Naive thymus-derived CD8-positive, alpha-beta T cell (primary cell): ENCODE measurements at places on chromosomes 11 and 22. TPM values are rescaled to one million over a fixed set of nuclear protein-coding genes. Genes with fewer than 3 reads are reported as not detected.

Gene OR52J3
- not detected for polyA plus RNA-seq

Gene PGA5
- not detected for polyA plus RNA-seq

Gene CST6
- polyA plus RNA-seq, result not detected

Gene JHY
- 3.4 TPM for polyA plus RNA-seq

Gene NKAPD1
- 10.0 TPM for polyA plus RNA-seq

Gene FXYD2
- 61.6 TPM for polyA plus RNA-seq

- no peak for DNase-seq
Observed at GRCh38 chr22:46107753-46108563, 42.4 kb upstream of the PPARA start.

- DNase-seq, result no peak
Observed at GRCh38 chr11:61046833-61047232, 55.5 kb upstream of the CD5 start.

GRCh38 chr11:39425226-39425625 is 2034.2 kb downstream of the LRRC4C start:
- DNase-seq, result no peak

GRCh38 chr22:49934891-49935557 is 16.6 kb downstream of the CRELD2 start:
- DNase-seq, result peak; percentile 90

DNA sequence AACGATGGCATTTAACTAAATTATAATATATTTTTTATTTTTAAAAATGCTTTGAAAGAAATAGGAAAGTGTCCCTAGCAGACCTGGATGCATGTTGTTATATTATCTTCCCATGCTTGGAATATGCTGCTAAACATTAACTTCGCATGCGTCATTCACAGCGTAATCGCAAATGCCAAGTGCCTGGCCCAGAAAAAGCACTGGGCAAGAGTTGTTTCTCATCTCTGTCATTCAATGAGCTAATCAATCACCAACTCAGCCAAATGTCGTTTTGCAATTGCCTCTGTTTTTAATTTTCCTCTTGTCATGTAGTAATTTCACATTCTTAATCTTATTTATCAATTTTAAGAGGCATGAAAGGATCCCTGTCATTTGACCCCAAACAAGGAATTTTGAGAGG is 1421.9 kb downstream of the BRD1 start:
- no peak for DNase-seq

DNA sequence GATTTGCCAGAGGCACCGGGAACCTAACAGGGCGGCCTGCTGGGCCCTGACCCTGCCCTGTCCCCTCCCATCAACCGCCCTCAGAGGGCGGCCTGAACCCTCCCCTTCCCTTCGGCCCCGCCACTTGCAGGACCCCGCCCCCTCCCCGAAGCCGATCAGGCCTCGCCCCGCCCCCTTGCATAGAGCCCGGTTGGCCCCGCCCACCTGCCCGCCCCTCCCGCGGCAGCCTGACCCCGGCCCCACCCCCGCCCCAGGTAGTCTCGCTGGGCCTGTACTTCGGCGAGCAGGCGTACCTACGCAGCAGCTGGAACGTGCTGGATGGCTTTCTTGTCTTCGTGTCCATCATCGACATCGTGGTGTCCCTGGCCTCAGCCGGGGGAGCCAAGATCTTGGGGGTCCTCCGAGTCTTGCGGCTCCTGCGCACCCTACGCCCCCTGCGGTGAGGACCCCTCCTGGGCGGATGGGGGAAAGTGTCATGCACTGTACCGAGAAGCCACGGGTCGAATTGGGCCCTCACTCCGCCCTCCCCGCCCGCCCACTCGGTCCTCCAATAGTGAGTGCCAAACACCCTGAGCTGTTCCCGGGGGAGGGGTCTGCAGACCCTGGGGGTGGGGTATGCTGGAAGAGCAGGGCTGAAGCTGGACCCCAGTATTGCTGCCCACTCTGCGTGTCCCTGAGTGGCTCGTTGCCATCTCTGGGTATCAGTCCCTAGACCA is 94.1 kb downstream of the CACNA1I start:
- peak; percentile 25 for DNase-seq

- DNase-seq, result no peak
Observed at GRCh38 chr22:38035530-38035885, 21.7 kb upstream of the PICK1 start.

- no peak for DNase-seq
Observed at GRCh38 chr11:117972629-117973502, 13.3 kb upstream of the IL10RA start.

DNA sequence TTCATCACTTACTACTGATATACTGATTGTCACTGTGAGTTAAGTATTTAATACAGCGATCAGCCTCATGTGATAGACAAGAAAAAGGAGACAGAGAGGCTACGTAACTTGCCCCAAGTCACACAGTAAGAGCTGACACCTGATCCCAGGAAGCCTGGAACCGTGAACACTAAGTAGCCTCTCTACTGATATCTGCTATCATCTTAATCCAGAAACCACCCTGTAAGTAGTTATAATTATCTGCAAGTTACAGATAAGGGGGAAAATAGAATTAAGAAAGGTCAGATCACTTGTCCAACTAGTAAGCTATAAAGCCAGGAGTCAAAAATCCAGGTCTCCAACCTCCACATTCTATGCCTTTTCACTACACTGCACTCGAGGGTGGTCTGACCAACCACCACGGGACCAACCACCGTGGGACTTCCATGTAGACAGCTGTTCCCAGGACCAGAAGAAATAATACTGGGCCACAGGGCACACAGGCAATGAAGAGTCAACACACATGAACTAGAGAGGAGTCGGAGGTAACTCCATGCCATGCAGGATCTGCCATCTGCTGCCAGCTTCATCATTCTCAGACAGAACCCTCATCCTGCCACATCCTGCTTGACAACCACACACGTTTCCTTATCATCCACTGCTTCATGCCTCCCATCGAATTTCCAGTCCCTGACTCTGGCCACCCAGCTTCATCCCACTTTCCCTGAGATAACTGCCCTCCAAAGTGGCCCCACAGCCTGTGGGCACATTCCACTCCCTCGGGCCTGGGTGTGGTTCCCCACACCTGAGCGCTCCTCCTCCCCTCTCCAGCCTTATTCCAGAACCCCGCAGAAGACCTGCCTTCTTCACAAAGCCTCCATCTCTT is 58.6 kb downstream of the MICAL3 start:
- DNase-seq, result no peak

DNA sequence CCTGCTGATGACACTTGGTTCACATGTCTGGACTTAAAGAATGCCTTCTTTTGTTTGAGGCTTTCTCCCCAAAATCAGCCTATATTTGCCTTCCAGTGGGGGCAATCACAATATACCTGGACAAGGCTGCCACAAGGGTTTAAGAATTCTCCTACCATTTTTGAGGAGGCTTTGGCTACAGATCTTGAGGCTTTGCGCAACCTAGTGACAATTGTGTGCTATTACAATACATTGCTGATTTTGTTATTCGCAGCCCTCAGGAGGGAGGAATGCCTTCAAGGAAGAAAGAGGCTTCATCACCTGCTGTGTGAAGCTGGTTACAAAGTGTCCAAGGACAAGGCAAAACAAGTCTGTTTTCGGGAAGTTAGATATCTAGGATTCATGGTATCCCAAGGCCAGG is 50.8 kb upstream of the OR4C15 start:
- DNase-seq, result no peak

- no peak for DNase-seq
Observed at GRCh38 chr22:49628391-49629260, 199.0 kb downstream of the BRD1 start.

- no peak for DNase-seq
Observed at GRCh38 chr22:48944433-48944750, 883.3 kb downstream of the BRD1 start.

DNA sequence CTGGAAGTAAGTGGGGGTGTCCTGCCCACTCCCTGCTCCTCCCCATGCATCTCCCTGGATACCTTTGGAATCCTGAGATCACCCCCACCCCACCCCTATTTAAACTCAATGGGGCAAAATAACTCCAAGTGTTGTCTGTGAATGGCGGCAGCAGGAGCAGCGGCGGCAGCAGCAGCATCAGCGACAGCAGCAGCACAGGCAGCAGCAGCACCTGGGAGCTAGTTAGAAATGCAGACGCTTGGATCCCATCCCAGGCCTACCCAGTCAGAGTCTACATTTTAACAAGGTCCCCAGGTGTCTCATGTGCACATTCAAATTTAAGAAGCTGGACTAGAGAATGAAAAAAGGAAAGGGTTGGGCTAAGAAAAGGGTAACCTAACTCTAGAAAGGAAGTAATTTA is 82.6 kb downstream of the SEZ6L start:
- DNase-seq, result no peak

- no peak for DNase-seq
Observed at GRCh38 chr11:70488171-70488703, 89.9 kb downstream of the CTTN start.

DNA sequence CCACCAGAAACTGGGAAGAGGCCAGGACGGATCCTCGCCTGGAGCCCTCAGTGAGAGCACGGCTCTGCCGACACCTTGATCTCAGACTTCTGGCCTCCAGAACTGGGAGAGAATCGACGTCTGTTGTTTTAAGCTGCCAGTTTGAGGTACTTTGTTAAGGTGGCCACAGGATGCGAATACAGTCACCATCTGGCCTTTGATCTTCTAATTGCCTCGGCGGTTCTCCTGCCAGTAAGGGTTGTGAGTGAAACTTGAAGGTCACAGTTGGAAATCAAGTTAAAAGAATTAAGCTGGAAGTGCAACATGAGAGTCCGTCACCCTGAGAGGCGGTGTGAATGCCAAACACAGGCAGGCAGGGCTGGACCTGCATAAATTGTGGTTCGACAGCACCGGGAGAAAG is 27.9 kb downstream of the PARVB start:
- no peak for DNase-seq

GRCh38 chr22:44128958-44129618 is 51.6 kb upstream of the PARVG start:
- DNase-seq, result no peak

- no peak for DNase-seq
Observed at GRCh38 chr11:32809313-32809712, 14.9 kb upstream of the CCDC73 start.

- no peak for DNase-seq
Observed at GRCh38 chr22:37830093-37830842, 7.1 kb downstream of the GALR3 start.

DNA sequence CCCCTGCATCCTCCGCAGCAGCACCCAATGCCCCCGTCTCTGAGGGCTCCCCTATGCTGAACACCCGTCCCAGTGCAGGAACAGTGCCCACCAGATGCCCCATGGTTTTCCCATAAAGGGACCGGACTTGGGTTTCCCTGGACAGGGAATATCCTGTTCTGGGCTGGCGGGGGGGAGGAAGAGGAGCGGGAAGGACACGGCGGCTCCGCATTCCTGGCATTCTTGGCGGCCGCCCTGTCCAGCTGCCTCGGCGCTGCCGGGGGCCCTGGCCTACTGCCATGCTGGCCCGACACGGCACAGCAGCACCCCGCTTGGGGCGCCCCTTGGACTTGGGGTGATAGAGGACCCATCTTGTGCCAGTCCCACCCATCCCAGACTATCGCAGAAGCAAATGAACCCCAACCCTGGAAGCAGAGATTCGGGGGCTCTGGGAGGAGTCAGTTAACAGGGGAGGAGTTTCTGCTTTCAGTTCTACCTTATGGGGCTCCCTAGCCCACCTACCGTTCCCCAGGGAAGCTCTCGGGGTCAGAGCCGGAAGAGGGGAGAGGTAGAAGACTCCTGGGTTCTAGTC is 23.7 kb upstream of the CBX7 start:
- no peak for DNase-seq
